HAP-1 (cell line): ENCODE measurements at places on chromosomes 1 and 21.

- DNase-seq: no peak
Observed at GRCh38 chr1:207876131-207876530, 34.8 kb downstream of the CD34 start.

DNA sequence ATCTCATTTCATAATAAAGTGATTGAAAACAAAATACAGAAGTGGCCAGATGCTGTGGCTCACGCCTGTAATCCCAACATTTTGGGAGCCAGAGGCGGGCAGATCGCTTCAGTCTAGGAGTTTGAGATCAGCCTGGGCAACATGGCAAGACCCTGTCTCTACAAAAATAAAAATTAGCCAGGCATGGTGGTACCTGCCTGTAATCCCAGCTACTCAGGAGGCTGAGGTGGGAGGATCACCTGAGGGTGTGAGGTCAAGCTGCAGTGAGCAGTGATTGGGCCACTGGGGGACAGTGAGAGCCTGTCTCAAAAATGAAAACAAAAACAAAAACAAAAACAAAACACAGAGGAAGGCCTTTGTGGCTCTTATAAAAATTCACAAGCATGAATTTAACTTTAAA lies 38.6 kb downstream of the TRIM33 start:
- DNase-seq: no peak

DNA sequence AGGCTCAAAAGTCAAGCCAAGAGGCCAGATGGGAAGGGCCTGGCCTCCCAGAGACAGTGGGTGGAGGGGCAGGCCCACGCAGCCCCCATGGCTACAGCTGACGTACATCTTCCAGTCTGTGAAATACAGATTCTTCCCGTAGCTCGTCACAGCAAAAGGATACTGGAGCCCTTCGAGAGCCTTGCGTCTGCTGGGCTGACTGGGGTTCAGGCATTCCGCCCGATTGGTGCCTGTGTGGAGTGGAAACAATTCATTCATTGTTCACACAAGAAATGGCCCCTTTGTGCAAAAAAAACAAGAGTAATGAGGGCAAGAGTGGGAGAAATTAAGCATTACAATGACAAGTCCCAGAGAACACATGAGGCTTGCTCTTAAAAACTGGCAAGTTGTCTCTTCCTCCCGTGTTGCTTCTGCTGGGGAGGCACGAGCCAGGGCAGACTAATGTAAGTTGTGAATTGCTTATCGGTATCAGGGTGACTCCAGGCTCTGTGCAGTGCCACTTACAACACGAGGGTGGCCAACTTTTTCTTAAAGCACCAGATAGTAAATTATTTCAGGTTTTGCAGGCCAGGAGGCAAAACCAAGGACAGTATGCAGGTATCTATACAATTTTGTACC lies 85.1 kb downstream of the NID1 start:
- no peak for DNase-seq

DNA sequence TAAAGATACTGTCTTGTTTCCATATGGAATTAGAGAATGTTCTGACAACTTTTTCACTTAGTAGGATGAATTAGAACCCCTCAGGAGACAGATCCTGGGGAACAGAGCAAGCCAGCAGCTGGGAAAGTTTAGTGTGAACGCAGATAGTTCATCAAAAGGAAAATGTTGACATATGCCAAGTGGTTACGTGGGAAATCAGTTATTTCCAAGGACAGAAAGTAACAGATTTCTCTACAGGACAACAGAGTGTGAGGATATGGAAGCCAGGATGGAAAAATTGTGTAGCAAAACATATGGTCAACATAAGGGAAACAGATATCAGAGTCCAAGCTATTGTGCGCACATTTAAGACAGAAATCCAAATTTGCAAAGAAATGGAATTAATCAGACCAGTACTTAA lies 419.5 kb downstream of the LRRIQ3 start:
- no peak for DNase-seq
